Stimulated activated CD8-positive, alpha-beta memory T cell treated with anti-CD3 and anti-CD28 coated beads, Interleukin-15, amount 100 ng/mL, for 1 hour (primary cell): ENCODE measurements at places on chromosomes 16 and 17.

GRCh38 chr17:64039106-64039400, 18.6 kb upstream of the ICAM2 start:
- DNase-seq, result no peak

DNA sequence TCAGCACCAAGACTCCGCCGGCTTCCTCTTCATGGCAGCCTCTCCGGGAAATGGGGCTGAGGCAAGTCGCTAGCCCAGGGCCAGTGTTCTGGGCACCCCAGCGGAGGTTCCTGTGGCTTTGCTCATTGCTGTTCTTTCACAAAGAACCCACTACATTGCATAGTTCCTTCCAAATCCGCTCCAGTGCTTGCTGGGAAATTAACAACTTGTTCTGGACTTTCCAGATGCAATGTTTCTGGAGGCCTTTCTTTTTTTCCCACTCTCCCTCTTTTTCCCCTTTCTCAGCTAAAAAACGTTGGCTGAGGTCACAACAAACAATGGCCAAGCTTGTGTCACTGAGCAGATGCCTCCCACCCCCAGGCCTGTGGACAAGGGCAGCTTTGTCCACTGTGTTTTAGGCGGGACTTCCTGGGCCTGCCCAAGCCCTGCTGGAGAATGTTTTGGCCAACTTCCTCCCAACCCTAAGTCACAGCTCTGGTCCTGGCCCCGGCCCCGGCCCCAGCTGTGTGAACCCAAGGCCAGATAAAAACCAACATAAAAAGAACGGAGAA, 131.5 kb upstream of the RCVRN start:
- no peak for DNase-seq

DNA sequence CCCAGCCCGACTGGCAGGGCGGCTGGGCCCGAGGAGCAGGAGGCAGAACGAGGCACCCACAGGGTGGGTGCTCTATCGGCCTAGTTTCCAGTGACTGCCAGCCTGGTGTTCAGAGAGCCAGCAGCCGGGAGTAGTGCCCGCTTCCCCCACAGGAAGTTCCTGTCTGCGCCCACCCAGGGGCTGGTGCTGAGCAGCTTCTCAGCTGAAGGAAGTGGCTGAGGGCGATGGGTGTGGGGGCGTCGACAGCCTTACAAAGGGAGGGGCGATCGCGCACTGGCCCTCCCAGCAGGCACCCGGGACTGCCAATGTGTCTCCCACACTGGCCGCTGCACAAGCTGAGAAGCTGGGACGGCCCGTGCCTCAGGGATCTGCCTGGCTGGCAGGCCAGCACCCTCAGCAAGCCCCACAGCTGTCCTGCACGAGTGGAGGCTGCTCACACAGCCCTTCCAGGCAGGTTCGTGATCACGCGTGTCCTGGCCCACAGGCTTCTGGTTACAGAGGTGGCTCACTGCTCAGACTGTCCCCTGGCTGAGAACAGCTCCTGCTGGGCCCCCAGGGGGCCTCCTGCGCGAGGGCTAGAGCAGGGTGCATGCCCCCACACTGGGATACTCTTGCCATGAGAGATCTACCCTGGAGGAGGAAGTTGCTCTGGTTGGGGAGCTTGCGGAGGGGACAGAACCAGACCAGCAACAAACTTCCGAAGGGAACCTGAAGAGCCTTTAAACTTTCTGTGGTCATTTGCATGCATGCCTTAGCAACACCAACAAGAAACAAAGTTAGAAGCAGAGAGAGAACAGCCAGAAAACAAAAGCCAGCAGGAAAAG, 2.5 kb downstream of the RNF166 start:
- peak; percentile 38 for DNase-seq

- DNase-seq, result no peak
Measured at GRCh38 chr16:15925631-15926030, 23.8 kb upstream of the ABCC1 start.

- DNase-seq, result no peak
Measured at GRCh38 chr17:77506371-77506991, 365.7 kb downstream of the SEC14L1 start.

GRCh38 chr17:48878920-48879898, 13.4 kb upstream of the ATP5MC1 start:
- peak; percentile 17 for DNase-seq

DNA sequence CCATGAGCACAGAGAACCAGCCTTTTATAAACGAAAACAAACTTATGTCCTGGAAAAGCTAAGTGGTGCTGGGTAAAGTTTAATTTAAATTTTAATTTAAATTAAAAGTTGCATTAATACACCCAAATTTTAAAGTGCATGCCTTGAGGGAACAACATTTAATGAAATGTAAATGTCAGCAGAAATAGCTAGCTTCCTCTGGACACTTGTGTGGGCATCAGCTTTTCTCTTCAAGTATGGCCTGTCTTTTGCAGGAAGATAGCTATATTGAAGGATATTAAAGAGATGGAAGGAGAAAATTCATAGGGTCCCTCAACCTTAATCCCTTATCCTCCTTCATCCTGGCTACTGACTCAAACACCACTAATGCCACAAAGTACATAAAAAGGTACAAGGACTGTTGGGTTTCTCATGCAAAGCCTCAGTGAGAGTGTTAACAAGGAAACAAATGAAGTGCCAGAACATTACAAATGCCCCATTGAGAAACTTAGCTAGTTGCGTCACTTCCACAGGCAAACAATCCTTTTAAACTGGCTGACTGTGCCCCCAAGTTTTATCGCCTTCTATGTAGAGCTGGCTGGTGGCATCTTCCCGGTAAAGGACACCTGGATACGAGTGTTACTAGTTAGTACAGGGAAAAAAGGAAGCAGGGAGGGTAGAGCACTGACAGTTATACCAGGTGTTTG, 14.1 kb downstream of the PHF12 start:
- DNase-seq, result no peak

GRCh38 chr16:85539084-85539483, 74.0 kb upstream of the GSE1 start:
- DNase-seq, result no peak

GRCh38 chr16:67445441-67445912, 14.6 kb downstream of the HSD11B2 start:
- no peak for DNase-seq

- DNase-seq, result no peak
Measured at GRCh38 chr17:69630056-69630635, 215.6 kb downstream of the MAP2K6 start.

GRCh38 chr17:65545705-65546523, 15.5 kb downstream of the AXIN2 start:
- DNase-seq, result no peak
